ENCODE measurements at places on chromosomes 16 and 17. TPM values are rescaled to one million over a fixed set of nuclear protein-coding genes. Genes with fewer than 3 reads are reported as not detected.

XYLT1 gene
- total RNA-seq: 1.3 TPM

PRR35 gene
- total RNA-seq: not detected

MEIOB gene
- not detected for total RNA-seq

SDF2 gene
- 48.9 TPM for total RNA-seq

KRT20 gene
- total RNA-seq: not detected

TBC1D3 gene
- not detected for total RNA-seq

SPATA32 gene
- 0.05 TPM for total RNA-seq

C1QTNF8 gene
- total RNA-seq: not detected

KRTAP9-4 gene
- total RNA-seq: not detected

PNMT gene
- total RNA-seq: 1.7 TPM

DNA sequence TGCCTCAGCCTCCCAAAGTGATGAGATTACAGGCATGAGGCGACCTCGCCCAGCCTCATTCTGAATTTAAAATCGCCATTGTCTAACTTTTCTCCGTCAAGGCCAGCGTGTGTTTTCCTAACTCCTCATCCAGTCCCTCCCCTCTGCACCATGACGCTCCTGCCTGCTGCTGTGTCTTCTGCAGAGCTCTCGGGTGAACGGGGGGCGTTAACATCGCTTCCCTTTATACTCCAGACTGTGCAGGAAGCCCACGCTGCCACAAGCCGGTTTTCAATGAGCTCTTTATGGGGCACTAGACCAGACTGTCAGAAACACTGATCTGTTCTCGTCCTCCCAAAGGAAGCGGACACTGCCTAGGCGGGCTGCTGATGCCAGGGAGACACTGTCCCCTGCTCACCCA, 13.2 kb downstream of the AANAT start:
- no peak for DNase-seq

GRCh38 chr17:64441772-64442540, 7.0 kb upstream of the MILR1 start:
- peak; percentile 64 for DNase-seq

GRCh38 chr17:67467500-67468455, 90.7 kb downstream of the PITPNC1 start:
- DNase-seq: no peak

DNA sequence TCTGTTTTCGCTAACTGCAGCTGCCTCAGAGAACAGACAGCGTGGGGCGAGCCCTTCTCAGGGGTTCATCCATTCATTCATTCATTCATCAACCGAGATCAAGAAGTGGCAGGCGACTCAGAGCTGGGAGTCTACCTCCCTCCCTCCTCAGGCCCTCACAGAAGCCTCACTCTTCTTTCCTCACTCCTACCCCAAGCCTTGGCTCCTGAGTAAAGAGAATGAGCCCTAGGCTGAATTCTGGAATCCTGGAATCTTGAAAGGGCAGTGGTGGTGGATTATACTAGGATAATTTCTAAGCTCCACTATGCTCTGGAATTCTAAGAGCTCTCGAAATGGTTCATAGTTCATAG, 2.3 kb upstream of the DLX3 start:
- no peak for DNase-seq

GRCh38 chr16:47667956-47668355, 206.8 kb downstream of the PHKB start:
- no peak for DNase-seq

GRCh38 chr17:83008526-83008925, 70.9 kb upstream of the METRNL start:
- DNase-seq: no peak

DNA sequence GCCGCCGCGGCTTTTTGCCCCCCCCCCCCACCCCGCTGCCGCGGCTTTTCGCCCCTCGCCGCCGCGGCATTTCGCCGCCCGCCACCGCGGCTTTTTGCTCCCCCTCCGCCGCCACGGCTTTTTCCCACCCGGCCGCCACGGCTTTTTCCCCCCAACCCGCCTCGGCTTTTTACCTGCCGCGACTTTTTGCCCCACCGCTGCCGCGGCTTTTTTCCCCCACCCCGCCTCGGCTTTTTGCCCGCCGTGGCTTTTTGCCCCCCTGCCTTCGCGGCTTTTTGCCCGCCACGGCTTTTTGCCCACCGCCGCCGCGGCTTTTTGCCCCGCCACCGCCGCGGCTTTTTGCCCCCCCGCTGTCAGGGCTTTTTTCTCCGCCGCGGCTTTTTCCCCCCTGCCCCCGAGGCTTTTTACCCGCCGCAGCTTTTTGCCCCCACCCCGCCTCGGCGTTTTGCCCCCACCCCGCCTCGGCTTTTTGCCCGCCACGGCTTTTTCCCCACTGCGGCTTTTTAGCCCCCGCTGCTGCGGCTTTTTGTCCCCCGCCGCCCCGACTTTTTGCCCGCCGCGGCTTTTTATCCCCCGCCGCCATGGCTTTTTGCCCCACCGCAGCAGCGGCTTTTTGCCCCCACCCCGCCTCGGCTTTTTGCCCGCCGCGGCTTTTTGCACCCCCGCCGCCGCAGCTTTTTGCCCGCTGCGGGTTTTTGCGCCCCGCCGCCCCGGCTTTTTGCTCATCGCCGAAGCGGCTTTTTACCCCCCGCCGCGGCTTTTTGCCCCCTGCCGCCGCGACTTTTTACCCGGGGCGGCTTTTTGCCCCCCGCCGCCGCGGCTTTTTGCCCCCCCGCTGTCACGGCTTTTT, 527.8 kb upstream of the WSB1 start:
- DNase-seq: no peak

DNA sequence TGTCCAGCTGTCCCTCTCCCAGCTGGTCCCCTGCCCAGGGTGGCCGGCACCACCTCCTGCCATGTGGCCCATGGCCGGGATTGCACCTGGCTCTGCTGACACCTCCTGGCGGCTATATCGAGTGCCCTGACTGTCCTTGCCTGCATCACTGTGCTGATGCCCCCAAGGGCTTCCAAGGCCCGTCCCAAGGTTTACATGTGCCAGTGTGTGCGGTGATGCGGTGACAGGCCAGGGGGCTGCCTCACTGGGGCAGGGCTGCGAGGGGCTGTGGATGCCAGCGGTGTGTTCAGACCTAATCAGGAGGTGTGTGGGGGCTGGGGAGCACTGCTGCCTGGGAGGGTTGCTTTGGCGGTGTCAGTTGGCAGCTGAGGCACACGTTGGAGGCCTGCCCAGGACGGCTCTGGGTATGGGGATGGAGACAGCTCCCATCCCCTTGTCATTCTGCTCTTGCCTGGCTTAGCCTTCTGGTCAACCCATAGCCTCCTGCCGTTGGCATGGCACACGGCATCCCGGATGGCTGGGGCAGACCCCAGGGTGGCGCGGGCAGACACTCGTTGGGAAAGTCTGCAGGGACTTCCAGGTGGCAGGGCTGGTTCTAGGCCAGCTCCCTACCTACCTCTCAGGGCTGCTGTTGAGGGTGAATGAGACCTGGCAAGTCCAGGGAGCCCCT, 5.5 kb downstream of the MAP2K3 start:
- no peak for DNase-seq

GRCh38 chr17:68179926-68180285, 67.9 kb upstream of the AMZ2 start:
- no peak for DNase-seq

GRCh38 chr17:77734371-77735080, 224.0 kb upstream of the TNRC6C start:
- DNase-seq: peak; percentile 25

DNA sequence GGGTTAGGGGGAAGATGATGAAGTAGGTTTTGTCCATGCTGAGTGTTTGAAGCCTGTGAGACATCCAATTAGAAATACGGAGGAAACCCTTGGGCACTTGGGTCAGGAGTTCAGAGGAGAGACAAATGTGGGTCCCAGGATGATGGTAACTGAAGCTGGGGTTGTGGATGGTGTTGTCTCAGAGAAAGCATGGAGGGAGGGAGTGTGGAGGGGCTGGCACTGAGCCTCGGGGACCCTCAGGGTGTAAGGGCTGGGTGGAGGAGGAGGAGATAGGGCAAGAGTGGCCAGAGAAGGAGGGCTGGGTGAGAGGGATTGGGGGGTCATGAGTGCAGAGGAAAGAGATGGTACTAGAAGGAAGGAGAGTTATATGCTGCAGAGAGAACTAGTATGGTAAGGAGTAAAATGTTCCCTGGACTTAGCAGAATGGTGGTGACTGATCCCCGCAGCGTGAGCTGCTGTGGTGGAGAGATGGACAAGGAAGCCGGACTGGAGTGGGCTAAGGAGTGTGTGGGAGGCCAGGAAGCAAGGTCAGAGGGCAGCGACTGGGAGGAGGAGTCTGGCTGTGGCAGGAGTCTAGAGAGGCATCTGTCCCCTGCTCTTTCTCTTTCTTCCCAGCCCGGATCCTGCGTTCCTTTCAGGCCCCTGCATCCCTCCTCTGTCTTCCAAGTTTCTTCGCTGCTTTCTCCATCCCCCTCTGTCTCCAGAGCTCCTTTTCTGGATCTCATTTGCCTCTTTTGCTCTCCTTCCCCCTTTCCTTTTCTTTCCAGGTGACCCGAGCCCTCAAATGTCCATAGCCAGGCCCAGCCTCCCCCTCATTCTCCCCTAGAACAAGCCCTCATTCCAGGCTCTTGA, 3.9 kb upstream of the COL1A1 start:
- DNase-seq: no peak

GRCh38 chr16:90031186-90031930, 12.1 kb upstream of the DBNDD1 start:
- no peak for DNase-seq

GRCh38 chr16:47712276-47713224, 251.4 kb downstream of the PHKB start:
- no peak for DNase-seq

GRCh38 chr17:6366221-6366666, 68.7 kb downstream of the AIPL1 start:
- no peak for DNase-seq

DNA sequence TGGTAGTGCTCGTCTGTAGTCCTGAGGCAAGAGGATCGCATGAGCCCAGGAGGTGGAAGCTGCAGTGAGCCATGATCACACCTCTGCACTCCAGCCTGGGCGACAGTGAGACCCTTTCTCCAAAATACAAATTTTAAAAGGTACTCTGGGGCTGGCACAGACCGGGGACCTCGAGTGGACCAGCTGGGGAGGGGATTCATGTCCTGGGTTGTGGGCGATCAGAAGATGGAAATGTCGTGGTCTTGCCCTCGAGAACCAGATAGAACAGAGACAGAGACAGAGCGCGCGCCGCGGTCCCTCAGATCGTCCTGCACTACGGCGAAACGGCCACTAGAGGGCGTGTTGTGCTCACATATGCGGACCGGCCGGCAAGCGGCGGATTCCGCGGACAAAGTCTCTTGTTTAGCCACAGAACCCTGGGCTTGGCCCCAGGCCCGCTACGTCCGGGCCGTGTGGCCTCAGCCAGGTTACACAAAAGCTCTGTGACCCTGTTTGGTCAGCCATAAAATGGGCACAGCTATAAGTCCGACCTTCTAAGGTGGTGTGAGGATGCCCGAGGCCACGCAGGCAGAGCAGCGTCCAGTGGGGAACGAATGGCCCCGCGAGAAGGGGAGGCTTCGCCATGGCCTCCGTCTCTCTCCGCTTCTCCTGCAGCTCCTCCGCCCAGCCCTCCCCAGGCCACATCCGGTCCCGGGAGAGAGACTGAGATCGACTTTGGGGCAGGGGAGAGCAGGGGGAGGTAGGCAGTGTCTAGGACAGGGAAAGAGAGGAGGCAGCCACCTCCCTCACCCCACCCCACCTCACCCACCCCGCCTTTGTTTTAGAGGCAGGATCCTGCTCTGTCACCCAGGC, 14.6 kb upstream of the SBK1 start:
- peak; percentile 87 for DNase-seq

DNA sequence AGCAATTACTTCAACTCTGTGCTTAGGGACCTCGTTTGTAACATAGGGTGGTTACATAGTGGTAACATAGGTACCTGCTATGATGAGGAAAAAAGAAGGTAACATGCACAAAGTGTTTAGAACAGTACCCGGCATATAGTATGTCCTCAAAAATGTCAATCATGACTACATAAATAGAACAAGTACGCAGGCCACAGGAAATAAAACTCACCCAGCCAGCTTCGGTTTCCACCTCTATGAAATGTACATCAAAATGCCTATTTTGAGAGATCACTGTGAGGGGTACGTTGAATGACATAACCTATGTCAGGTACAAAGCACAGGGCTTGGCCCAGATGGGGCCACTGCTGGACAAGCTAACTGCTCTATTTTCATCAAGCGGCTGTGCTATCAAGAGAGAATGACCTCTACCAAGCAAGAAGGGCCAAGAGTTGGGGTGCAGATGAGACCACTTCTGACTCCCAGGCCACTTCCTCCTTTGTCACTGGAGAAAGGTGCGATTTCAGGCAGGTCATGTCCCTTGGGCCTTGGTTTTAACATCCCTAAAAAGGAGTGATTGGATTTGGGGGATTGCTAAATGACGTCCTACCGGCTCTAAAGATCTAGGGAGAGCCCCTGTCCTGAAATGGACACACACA, 45.4 kb downstream of the WSB1 start:
- DNase-seq: no peak

DNA sequence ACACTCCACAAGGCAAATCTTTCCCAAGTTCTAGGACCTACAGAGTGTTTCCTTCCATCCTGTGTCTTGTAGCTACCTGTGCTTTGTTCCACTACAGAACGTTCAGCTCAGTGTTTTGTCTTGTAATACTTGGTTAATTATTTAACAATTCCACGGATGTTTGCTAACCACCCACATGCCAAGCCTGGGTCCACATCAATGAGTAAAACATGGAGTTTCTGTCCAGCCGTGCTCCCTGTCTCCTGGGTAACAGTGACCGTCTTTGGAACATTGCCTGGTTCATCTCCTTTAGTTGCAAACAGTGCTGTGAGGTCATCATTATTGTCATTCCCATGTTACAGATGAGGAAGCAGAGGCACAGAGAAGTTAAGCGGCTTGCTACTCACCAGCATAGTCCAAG, 41.3 kb downstream of the IRF8 start:
- DNase-seq: no peak

- peak; percentile 67 for DNase-seq
Observed at GRCh38 chr17:78716814-78717393, 65.2 kb downstream of the CYTH1 start.

GRCh38 chr16:70589998-70590471, 56.3 kb upstream of the IL34 start:
- DNase-seq: peak; percentile 48

DNA sequence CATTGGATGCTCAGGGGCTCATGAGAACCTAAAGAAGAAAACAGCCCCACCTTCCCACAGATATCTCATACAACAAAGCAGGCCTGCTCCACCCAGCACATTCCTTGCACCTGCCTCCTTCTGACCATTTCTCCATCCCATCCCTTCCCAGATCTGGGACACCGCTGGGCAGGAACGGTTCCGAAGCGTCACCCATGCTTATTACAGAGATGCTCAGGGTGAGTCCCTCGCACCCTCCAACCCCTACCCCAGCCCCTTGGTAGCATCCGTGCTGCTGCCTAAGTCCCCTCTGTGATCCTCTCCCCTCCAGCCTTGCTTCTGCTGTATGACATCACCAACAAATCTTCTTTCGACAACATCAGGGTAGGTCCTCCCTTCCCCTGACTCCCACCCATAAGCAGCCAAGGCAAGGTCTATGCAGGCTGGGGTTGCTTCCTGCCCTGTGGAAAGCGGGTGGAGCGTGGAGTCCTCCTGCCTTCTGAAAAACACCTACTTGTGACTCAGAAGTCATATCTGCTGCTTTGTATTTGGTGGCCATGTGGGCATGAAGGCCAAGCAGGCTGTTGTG, 5.4 kb upstream of the NHERF1 start:
- no peak for DNase-seq

- peak; percentile 61 for DNase-seq
Observed at GRCh38 chr16:85055493-85056210, 28.1 kb downstream of the KIAA0513 start.

- DNase-seq: peak; percentile 91
Observed at GRCh38 chr16:67244387-67245185, 2.7 kb downstream of the FHOD1 start.

GRCh38 chr16:85234310-85235204, 122.3 kb upstream of the CIBAR2 start:
- peak; percentile 63 for DNase-seq
